Omental fat pad (tissue), 4 donors: ENCODE measurements at places on chromosomes 7 and 10. TPM values are rescaled to one million over a fixed set of nuclear protein-coding genes. Genes with fewer than 3 reads are reported as not detected.
A peak's percentile ranks its signal among the peaks of the same experiment; 100 is the strongest.

The PNPLA8 gene
- 80.6 TPM for total RNA-seq

The NKX2-3 gene
- 0.63 TPM for total RNA-seq

The LIPF gene
- not detected for total RNA-seq

The TRPV5 gene
- not detected for total RNA-seq

- no peak for DNase-seq
Observed at GRCh38 chr7:74092321-74092963, 8.8 kb downstream of the LIMK1 start.

- DNase-seq, result no peak
Observed at GRCh38 chr10:102675666-102676533, 31.6 kb downstream of the TRIM8 start.

DNA sequence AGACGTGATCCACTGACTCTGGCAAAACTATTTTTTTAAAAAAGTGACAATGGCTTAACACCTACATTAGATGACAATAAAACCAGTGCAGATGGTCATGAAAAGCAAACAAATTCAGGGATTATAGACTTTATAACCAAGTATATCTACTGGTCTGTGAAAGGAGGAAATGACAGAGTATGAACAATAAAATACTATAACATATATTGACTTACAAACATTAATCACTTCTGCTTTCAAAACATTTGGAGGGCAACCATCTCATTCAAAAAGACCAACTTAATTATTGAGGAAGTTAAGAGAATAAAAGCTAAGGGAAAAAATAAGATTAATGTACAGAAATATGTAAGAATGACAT, 34.8 kb downstream of the JMJD1C start:
- no peak for DNase-seq

DNA sequence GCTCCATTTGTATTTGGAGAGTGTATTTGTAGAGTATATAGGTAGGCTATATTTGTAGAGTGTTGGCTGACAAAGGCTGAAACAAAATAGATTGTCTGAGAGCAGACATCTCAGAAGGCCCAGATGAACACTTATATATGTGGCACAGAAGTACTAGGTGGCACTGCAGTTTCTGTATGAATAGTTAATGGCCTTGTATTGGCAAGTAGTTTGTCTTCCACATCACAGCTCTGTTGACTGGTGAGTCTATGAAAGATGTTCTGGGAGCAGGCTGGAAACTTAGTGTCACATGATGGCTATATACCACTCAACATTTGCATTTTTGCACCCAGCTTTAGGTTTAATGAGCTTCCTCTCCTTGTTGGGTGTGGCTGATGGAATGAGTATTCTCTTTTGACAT, 51.9 kb downstream of the CCNY start:
- DNase-seq, result no peak

- DNase-seq, result no peak
Observed at GRCh38 chr7:131028295-131028694, 294.3 kb upstream of the KLF14 start.

GRCh38 chr7:29287366-29287765, 92.8 kb downstream of the CHN2 start:
- DNase-seq, result no peak

DNA sequence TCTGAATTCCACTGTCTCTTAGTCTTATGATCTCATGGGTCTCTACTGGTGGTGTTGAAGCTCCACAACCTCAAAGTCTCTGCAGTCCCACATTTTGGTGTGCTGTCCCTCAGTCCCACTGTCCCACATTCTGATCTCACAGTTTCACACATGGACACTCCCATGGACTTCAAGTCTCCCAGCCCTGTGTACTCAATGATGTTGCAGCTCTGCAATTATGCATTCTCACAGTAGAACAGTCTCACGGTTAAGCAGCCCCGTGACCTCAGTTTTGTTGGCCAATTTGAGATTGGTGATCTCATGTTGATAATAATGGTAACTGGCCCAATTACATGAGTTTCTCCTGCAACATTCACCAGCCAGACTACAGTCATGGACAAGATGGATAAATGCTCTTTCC, 109.4 kb downstream of the ODAD2 start:
- no peak for DNase-seq

- DNase-seq, result no peak
Observed at GRCh38 chr7:47145982-47146381, 435.9 kb downstream of the TNS3 start.

GRCh38 chr10:26046073-26046700, 112.2 kb downstream of the MYO3A start:
- no peak for DNase-seq

- no peak for DNase-seq
Observed at GRCh38 chr7:69624435-69625230, 26.4 kb downstream of the AUTS2 start.

DNA sequence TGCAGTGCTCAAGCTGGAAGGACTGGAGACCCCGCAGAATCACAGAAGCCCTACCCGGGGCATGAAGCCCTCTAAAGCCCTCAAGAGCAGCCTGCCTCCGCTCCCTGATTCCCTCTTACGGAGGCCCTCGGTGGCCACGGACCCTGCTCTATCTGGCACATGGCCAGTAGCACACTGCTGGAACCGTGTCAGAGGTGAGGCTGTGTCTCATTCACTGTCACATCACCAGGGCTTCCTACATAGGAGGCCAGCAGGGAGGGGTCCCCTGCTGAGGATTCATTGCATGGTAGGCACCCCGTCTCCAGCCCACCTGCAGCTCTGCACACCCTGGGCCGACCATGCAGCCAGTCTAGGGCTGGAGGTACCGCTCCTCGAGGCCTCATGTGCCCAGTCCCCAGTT, 259.2 kb downstream of the TNS3 start:
- DNase-seq, result no peak

DNA sequence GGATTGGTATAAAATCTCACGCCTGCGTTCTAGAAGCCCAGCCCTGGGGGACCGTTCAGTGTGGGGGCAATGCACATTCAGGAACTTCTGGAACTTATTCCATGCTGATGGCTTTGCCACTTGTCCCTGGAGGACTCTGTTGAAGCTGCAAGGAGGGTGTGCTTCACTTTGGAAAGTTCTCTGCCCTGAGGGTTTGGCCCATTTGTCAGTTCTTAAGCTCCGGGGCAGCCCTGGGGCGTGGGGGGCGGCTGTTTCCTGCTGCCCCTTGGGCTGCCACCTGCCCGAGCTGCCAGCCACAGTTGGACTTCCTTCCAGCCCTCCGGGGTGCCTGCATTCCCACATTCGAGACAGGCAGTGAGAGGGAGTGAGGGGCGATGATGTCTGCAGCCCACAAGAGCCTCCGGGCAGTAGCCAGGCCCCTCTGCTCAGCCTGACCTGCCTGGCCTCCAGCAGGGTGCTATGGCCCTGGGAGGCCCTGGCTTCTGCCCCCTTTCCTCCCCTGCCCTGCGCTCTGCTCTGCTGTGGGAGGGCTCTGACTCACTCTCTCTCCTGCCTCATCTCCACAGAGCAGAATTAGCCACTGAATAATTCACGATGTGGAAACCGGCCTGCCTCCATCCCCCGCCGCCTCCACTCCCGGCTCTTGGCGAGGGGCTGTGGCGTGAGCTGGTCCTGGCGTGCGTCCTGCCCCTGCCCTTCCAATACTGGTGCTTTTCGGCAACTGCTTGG, 1.9 kb downstream of the TTYH3 start:
- peak; percentile 60 for DNase-seq

- peak; percentile 35 for DNase-seq
Observed at GRCh38 chr7:23012908-23013714, 819 bp downstream of the HYCC1 start.

- no peak for DNase-seq
Observed at GRCh38 chr10:14588084-14588937, 186.4 kb downstream of the FAM107B start.

GRCh38 chr7:157065046-157065445, 54.6 kb upstream of the MNX1 start:
- DNase-seq, result no peak

DNA sequence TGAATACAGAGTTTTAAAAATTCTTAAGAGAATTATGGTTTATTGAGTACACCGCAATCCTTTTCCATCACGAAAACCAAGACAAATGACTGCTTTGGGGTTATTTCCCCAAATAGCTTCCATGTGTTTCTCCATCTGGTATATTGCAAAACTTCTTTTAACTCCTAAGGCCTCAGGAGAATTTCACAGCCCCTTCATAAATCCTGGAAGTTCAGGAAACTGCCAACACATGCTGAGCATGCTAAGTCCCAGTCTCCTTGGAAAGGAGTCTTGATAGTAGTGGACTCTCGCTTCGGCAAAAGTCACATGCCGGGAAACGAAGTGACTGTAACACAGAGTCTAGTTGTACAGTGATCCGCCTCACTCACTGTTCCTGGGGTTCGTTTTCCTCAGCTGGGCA, 88.1 kb upstream of the RSU1 start:
- no peak for DNase-seq

DNA sequence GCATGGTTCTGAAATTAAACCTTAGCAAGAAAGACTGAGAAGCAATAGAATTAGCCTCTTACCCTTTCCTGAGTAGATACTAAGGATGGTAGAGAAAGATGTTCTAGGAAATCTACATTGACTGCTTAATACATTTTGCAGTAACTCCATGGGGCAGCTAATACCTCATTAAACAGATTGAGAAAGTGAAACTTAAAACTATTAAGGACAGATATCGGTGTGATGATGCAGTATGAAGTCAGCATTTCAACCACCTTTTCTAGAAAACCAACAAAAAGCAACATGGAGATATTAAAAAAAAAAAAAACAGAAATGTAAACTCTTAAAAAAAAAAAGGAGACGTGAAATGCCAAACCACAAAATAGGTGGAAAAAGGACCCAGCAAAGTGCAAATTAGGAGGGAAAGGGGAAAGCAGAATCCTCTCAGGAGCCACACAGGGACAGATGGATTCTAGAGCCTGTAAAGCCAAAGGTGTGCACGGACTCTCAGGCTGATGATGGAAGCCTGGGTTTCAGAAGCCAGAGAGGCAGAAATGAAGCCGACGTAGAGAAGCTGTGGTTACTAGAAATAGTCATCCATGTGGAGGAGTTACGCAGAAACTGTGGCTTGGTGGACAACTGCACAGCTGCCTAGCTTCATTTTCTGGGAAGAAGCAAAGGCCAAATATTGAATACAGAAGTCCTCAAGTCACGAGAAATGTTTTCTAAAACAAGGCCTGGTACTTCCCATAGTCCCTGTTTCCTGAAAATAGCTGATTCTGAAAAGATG, 38.1 kb upstream of the GPR141 start:
- no peak for DNase-seq

GRCh38 chr10:88097092-88097516, 233.7 kb downstream of the PTEN start:
- DNase-seq, result no peak

DNA sequence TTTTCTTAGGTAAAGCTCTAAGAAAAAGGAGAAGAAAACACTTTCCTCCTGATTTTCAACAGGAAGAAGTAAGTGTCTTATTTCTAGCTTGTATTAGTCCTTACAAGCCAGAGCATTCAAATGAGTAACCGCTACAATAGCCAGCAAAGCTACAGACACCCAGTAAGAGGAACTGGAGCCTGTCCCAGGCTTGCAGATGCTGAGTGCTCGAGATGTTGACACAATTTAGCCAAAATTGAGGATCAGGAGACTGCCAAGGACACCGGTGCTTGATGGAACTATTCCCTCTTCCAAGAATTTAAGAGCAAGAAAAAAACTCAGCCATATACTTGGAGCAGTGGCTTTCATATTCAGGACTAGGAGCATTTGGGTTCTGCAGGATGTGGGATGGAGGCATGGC, 149.3 kb upstream of the DPP6 start:
- no peak for DNase-seq

- DNase-seq, result no peak
Observed at GRCh38 chr10:68315582-68315981, 16.3 kb upstream of the HNRNPH3 start.

DNA sequence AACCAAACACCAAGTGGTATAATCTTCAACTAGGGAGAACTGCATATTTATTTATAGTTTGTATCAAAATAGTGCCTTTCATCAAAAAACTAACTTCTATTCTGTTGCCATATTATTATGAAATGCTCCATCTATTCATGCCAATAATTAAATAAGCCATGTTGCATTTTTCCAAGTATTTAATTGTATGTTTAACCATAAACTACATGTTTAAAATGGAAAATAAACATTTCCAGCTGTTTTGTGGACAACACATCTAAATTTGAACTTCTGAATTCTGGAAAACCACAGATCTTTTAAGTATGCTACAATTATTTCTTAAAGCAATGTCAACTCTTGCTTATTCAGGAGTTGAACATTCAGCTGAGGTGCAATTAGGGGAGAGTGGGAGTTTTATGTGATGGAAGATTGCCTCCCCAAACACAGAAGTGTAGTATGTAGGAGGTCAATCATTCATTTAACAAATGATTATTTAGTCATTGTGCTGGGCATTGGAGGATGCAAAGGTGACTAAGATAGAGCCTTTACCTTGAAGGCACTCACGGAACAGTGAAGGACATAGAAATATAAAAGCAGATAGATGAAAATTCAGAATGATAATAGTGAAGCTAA, 80.7 kb upstream of the PPP1R3C start:
- no peak for DNase-seq

DNA sequence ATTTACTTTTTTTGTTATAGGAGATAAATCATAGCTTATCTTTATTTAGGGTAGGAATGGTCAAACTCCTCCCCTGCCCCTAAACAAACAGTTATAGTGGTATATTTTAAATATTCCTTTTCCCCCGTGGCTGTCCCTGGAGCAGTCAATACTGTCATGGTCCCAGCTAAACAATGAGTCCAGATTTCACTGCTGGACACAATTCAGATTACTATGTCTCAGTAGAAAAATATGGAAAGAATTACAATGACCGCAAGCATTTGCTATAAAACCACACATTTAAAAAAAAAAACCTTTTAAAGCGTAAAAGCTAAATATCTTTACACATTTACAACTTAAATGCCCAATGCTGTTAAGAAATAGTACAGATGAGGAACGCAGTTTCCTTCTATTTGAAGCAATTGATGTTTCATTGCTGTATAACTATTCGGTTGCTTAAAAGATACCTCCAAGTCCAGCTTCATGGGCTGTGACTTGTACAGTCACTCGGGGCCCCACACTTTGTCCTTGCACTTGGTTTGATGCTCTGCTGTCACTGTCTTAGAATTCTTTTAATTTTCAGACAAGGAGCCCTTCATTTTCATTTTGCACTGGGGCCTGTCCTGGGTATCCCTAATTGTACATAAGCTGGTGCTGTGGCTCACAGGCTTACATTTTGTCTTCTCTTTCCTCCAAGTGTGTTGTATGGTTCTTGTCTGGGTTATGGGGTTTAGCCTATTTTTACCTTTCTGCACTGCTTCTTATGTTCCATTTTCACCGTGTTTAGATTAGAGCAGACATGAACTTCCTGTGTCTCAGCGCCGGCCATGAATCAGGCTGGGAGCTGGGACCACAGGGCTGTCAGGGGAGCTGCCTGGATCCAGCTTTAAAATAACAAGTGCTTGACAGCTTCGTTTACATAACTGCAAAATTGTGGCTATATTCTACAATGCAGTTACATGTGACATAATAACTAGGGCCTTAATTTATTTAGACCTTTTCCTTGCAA, 530.2 kb upstream of the FZD8 start:
- no peak for DNase-seq
